ENCODE measurements at places on chromosomes 7 and 10. TPM values are rescaled to one million over a fixed set of nuclear protein-coding genes. Genes with fewer than 3 reads are reported as not detected.
A peak's percentile ranks its signal among the peaks of the same experiment; 100 is the strongest.

EPO gene
- not detected for total RNA-seq

CRHR2 gene
- total RNA-seq, result not detected

IL6 gene
- total RNA-seq, result not detected

ASB15 gene
- total RNA-seq, result not detected

GDF2 gene
- total RNA-seq, result not detected

CYP3A4 gene
- not detected for total RNA-seq

SPDYE11 gene
- not detected for total RNA-seq

EPHB6 gene
- total RNA-seq, result 45.9 TPM

GTF2IRD1 gene
- total RNA-seq, result 41.5 TPM

DNA sequence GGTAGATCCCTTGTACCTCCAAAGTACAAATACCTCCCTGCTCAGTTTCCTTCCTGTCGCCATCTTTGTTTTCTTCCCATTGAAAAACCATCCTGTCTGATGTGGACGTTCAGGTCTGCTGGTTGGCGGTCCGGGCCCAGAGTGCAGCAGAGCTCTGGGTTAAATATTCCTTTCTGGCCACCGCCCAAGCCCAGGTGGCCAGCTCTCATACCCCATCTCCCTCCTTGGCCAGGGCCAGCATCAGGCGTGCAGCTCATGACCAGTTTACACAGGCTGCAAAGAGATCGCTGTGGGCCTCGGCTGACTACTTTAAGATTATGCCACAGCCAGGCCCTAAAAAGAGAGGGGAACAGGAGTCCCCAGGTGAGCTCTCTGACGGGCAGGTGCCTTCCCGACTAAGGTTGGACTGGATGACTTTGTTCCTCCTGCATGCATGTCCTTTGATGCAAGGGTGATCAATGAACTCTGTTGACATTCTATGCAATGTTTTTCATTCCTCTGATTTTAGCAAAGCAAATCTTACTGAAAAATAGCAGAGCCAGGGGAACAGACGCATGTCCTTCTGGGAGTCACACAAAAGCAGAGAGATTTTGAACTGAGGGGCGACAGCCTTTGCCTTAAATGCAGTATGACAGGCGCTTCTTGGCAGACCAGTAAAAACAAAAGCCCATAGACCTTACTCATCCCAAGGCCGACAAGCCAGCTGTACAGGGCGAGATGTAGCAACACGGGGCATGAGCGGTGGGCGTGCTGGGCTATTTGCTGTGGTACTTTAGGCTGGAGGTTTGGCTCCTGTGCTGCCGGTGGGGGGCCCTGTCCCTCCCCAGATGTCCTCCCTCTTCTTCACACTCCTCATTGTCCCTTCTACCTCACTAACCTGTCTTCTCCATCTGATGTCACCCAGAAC is 33.3 kb upstream of the SH2B2 start:
- no peak for DNase-seq

DNA sequence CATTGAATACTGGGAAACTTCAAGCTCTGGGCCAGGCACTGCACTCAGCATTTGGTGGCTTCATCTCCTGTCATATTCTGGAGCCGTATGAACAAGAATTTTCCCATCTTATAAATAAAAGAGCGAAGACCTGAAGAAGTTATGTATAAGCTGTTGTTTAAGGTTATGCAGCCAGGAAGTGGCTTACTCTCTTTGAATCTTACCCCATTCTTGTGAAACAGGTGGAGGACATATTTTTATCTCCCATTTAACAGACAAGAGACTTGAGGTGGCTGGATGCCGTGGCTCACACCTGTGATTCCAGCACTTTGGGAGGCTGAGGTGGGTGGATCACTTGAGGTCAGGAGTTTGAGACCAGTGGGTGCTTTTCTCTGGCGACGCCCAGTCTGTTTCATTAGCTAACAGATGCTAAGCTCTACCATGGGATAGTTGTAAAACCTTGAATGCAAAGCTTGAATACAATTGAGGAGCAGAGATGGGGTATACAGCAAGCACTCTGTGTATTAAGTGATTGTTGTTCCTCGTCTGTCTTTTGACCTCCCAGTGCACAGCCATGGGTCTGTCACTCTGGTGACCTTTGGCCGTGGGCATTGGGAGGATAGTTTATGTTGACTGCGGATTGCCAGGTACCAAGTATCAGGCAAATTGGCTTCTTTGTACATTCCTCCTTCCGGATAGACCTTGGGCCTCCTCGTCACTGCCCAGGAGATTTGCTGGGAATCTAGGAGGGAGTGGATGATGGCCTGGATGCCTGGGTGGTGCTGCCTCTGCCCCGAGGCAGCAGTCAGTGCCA is 85.8 kb downstream of the GRK5 start:
- DNase-seq, result peak; percentile 81

- DNase-seq, result no peak
Observed at GRCh38 chr7:28931565-28931964, 26.6 kb downstream of the TRIL start.

DNA sequence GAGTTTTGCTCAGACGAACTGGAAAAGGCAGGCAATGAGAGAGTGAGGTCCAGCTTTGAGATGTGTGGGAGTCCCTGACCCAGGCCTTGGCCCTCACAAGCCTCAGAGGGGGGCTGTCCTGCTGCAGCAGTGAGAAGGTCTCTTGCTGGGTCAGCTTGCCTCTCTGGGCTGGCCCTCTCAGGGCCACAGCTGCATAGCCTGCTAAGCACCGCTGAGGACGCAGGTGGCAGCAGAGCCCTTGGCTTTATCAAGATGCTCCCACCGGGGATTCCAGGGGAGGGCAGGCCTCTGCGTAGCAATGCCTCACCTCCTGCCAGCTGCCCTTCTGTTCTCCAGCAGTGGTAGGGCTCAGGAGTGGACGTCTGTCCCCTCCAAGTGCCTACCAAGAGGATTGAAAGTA is 128.7 kb downstream of the COBL start:
- peak; percentile 45 for DNase-seq

DNA sequence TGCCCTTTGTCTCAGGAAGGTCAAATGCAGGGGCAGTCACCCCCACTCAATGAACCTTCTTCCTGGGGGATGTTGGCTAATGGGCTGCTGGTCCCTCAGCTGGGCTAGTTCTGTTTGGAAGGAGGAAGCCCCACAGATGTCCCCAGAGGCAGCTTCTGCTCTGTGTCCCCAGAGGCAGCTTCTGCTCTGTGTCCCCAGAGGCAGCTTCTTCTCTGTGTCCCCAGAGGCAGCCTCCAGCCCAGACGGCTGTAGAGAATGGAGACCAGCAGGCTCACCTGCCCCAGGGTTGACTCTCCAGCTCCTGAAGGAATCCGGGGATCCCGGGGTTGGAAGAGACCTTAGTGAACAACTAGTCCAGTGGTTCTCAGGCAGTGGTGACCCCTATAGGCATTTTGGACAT is 62.5 kb upstream of the LEP start:
- no peak for DNase-seq

DNA sequence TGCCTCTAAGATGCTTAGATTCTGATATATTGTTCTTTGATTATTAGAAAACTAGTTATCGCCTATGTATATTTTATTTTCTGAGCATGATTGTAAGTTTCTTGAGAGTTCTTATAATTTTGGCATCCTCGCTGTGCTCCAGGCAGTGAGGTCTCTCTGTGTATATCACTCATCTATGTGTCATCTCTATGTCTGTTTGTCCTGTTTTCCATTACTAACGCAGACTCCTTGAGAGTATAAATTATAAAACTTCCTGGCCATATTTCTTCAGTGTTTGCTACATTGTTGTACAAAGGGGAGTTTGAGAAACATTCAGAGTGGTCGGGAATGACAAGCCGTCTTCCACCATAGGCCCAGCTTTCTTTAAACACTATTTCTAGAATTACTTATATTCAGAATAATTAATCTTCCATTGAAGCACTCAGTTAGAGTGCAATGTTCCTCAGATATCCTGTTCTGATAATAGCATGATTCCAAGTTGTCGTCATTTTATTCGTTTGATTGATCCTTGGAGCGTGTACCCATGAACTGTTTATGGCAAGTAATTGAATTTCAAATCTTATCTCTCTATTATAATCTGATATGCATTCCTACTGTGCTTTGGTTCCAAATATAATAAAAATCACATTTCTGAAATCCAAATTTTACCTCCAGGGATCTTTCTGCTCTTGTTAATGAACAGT is 206.6 kb downstream of the BAMBI start:
- no peak for DNase-seq

DNA sequence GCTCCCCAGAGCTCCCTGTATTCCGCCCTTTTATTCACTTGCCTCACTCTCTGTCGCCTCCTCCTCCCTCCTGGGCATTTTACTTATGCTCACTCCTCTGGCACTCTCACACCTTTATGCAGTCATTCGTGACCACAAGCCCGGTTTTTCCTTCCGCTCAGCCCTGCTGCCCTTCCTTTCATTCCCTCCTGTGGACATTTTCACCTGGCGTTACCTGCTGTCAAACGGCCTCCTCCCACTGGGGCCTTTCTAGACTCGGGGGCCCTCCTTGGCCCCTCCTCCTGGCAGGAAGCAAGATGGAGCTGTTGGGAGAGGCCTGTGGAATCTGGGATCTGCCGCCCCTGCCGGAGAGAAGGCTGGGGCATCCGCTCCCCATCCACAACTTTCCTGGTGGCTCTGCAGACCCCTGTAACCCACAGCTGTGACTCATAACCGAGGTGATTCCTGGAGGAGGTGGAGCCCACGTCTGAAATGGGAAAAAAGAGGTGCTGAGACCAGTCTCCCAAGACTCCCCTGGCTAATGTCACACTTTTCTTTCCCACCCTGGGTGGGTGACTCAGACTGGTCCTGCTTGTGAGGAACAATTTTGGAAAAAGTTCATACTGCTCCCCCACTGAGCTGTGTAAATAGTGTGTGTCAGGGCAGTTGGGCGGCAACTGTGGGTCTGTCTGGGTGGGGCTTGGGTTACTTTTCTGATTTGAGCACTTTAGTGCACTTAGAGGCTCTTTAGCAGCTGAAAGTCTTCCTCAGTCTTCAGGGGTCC is 1.2 kb downstream of the VCL start:
- peak; percentile 78 for DNase-seq

GRCh38 chr10:76711222-76711997 is 926.2 kb downstream of the KCNMA1 start:
- DNase-seq, result no peak

GRCh38 chr7:132779164-132779563 is 202.9 kb upstream of the PLXNA4 start:
- no peak for DNase-seq

DNA sequence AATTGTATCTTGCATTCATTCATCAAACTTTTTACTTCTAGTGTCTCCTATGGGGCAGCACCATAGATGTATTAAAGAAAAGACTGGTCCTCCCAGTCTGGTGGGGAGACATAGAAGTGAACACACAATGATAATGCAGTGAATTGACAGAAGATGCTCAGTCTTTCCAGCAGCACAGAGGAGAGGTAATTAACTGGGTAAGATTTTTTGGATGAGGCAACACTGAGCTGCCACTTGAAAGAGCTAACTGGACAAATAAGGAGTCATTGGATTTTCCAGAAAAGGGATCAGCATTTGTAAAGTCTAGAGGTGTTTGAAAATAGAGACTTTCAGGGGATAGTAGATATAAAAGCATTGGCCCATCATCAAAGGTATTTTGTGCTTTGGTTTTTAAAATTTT is 7.2 kb upstream of the ITPRIP start:
- DNase-seq, result no peak

- no peak for DNase-seq
Observed at GRCh38 chr10:96400465-96400864, 41.7 kb upstream of the OPALIN start.

- no peak for DNase-seq
Observed at GRCh38 chr10:299512-299911, 164.3 kb downstream of the ZMYND11 start.

DNA sequence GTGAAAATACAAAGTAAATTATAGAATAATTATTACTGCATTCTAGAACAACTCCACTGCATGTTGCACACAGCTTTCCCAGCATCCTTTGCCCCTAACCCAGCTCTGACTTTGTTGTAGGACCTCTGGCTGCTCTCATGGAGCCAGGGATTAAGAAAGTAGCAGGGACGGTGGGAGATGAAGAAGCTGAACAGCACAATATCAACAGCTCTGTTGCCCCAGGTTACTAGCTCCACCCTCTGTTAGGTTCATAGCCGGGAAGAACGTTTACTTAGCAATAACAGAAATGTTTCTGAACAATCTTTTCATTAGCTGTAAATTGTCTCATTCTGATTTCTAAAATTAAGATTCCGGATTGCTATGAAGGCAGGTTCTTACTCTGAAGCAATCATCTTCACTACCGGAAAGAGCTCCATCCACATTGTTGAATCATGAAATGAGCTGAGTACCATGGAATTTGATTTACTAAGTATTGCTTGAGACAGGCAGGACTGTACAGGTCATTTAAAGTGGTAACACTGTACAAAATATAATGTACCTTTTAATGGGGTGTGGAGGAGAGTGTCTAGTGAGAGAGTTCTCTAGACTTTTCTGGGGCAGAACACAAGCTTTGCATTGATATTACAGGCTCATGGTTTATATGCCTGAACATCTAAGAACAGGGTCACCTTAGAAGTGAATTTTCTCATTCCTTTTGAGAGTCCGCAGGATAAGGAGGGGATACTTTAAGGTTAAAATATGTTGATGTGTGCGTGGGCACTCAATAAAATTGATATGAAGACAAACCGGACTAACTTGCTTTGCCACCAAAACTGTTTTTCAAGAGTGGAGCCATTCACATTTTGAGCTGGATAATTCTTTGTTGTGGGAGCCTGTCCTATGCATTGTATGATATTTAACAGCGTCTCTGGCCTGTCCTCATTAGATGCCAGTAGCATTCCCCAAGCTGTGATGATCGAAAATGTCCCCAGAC is 20.8 kb upstream of the RAB18 start:
- DNase-seq, result peak; percentile 64

- DNase-seq, result peak; percentile 79
Observed at GRCh38 chr7:18666107-18666728, 170.7 kb downstream of the HDAC9 start.

GRCh38 chr7:102953406-102953805 is 40.6 kb downstream of the LRRC17 start:
- DNase-seq, result no peak

- DNase-seq, result no peak
Observed at GRCh38 chr10:113648478-113648877, 15.4 kb downstream of the NRAP start.

GRCh38 chr7:139011373-139011772 is 24.5 kb downstream of the ZC3HAV1L start:
- no peak for DNase-seq

GRCh38 chr7:101947899-101948298 is 130.5 kb downstream of the CUX1 start:
- no peak for DNase-seq

- no peak for DNase-seq
Observed at GRCh38 chr7:20482071-20482470, 133.4 kb upstream of the ABCB5 start.

DNA sequence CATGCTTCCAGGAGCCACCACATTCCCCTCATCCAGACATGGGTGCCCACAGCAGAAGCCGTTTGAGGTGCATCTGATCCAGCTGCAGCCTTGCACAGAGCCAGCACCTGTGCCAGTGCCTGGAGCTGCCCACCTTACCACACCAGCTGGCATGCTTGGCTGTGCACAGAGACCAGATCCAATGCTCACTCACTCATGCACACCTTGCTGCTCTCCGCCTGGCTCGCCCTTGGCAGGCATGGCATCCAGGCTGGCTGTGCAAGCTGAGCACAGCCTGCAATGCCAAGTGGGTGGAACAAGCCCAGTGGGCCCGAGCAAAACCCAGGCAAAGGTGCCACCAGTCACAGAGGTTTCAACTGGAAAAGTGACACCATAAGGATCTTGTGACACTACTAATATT is 66.9 kb upstream of the SEMA3A start:
- no peak for DNase-seq

Measured in HT-29 (cell line).